Putamen (tissue), 1 donor: ENCODE measurements at places on chromosomes 1 and 21.

- DNase-seq, result no peak
These were observed 20.6 kb downstream of the ETNK2 start for GRCh38 chr1:204130981-204131892.

DNA sequence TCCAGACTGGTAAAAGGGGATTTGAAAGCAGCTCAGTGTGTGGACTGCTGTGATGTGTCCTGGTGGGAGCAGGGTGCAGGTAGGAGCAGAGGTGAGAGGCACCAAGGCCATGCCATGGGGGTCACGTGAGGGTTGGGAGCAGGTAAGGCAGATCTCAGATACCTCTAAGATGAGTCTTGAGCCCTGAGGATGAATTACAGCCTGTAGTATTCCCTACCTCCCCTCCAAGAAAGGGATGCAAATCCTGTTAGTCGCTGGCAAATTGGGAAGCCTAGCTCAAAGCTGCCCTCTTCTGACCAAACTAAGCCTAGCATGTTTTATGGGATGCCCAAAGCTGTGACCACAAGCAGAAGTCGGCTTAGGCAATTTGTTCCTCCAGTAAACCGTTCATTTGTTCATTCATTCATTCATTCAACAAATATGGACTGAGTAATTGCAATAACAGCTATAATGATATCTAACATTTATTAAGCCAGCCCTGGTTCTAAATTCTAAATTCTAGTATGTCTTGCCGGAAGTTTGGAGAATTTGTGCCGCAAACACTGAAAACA lies 3.9 kb upstream of the NUAK2 start:
- peak; percentile 70 for DNase-seq

DNA sequence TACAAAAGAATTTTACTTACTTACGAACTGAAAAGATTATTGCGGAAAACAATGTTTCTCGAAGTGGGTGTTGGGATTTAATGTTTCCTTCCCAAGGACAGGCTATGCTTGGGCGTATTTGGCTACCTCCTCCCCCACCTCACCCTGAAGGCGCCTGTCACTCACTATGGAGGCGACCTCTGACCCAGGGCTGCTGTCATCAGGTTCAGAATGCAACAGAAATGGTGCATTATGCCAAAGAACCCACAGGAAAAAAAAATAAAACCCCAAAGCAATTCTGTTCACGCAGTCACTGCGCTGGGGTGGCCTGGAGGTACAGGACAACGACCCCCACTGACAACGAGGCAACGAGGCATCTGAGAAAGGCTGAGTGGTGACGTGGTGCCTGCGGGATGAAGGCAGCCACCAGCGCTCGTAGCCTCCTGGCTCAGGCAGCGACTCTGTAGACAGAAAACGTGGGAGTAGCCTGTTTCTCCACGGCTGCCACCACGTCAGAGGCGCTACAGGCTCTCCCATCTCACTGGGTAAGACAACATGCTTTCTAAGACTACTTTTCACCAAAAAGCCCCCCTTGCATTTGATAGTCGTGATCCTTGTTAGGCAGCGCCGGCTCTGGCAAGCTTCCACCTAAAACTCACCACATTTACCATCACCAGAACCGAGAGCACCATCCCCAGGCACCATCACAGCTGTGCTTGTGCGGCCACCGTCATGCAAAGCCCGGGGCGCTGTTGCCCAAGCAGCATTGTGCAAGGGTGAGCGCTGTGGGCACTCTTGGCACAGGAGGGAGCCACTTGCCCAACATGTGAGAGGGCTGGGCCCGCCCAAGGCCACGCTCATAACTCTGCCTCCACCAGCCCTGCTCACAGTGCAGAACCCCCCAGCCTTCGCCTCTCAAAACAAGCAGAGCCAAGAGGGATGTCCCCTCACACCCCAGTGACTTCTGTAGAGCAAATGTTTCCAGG lies 14.3 kb downstream of the NADK start:
- no peak for DNase-seq

DNA sequence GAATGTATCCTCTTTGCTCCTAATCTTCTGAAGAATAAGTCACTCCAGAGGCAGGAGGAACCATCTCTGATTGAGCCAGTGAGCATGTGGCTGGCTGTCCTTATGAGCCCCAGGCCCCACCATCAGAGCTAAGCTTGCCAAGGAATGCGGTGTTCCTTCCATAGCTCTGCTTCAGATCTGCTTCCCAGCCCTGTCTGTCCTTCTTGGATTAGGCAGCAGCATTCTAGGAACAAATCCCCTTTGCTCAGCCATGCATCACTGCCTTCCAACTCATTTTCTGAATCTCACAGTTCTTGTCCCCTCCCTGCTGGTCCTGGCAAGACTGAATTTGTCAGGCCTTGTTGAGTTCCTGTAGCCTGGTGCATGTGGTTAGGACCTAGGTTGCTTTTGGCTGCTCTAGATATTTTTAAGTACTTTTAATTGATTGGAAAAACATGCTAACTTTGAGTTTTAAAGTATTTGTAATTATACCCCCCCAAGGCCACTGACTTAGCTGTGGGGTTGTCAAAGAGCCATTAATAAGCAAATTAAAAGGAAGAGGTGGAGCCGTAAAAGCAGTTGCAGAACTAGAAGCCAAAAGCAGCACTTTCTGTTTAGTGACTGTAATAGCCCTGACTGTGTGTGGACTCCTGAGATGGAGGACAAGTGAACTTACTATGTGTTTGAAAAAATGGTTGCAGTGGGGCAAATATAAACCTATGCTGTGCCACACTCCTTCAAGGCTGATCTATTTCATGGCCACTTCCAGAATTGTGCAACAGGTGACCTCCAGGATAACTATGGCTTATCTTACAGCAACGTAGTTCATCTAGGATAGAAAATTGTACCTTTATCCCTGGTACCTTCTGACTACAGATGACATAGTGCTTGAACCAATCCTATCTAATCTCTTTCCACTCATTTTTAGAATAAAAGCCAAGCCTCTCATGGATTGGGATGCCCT lies 61.3 kb upstream of the BACH1 start:
- no peak for DNase-seq

GRCh38 chr1:95003433-95003738 lies 69.4 kb downstream of the ALG14 start:
- no peak for DNase-seq

GRCh38 chr1:168386949-168387586 lies 106.4 kb downstream of the TBX19 start:
- DNase-seq, result peak; percentile 87

DNA sequence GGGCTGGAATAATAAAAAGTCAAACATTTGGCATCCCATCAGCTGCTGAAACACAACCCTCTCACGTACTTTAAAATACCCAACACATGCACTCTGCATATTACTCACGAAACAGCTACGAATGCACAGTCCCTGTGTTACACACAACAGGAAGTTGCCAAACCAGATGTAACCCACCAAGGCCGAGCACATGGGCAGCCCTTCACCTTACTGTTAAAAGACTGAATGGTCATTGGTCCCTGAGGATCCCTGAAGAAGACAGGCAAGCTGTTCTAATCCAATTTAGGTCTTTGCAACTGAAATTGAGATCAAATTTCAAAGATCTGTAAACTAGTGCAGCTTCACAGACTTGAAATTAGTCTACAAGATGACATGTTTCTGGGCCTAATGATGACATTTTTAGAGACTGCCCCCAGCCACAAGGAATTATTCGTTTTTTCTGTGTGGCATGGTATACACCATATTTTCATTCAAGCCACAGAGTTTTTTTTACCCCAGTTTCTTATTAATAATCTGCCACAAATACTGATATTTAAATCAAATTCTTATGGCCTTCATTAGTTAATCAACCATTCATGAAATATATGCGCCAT lies 25.6 kb upstream of the IER5 start:
- no peak for DNase-seq

GRCh38 chr1:110696818-110697217 lies 22.1 kb upstream of the KCNA3 start:
- DNase-seq, result no peak

DNA sequence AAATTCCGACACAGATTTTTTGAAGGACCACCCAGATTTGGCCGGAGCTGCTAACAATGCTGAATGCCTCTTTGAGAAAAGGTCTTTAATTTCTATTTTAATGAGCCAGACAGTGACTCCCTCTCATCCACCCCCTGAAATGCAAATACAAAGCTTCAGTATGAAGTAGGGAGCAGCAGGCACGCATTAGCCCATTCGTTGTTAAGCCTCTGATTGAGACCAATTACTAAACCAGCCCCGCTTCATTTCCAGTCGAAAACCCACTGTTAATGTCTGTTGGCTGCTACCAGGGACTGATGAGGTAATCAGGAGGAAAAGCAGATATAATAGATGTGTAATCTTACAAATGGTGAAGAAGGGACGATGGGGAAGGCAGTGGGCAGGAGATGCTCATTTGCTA lies 4.8 kb upstream of the C8A start:
- DNase-seq, result no peak
